ENCODE measurements at places on chromosomes 7 and 10.

DNA sequence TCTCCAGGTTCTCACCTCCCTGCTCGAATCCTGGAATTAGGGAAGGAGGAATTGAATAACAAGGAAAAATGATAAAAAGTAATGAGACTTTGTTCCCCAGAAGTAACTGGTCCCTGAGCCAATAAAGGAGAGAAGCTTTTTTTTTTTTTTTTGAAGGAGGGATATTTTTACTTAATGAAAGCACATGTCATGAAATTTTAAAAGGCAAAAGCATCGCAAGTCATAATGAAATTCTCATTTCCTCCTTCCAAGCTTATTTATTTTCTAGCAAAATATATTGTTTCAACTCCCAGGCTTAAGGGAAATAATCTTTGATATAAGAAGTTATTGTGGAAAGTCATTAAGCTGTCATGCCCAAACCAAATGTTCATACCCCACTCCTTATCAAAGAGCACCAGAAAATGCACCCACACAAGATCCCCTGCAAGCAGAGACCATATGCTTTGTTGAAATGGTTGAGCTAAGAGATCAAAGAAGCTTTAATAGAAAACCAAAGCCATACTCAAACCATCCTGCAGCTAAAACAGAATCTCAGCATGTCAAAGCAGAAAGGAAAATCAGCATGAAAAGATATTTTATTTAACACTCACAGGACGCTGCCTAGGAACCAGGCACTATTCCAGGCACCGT lies 16.7 kb upstream of the ABCC2 start:
- DNase-seq, result no peak

- DNase-seq, result no peak
Measured at GRCh38 chr7:67463316-67463715, 466.7 kb downstream of the TYW1 start.

DNA sequence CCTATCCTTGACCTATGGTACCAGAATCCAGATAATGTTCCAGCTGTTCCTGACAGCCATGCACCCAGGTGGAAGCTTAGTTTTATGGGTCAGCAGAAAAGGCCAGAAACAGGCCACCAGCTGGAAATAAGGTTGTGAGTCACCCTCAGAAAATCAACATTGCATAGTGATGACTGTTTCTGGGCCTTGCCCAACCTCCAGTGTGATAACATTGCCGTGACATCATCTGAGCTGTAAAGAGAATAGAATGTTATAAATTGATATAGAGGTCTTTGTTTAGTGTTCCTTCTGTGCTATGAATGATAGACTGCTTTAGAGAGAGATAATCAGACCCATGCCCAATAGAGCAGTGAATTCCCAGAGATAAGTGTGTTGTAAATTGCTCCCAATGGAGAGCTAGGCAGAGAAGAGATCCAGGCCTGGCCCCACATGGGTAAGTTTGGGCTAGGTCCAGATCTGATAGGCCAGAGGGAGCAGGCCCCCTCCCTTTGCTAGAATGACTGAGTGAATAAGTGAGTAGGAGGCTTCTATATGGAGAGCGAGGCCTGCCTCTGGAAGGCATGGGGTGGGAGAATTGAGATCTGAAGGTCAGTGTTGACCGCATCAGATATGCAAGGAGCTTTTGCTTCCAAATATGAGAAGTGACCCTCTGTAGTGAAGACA lies 14.2 kb upstream of the HPS1 start:
- no peak for DNase-seq

GRCh38 chr7:151825721-151826120 lies 51.2 kb downstream of the PRKAG2 start:
- DNase-seq, result no peak

GRCh38 chr10:85598646-85599045 lies 767.9 kb downstream of the GRID1 start:
- no peak for DNase-seq

All from stimulated activated CD8-positive, alpha-beta memory T cell treated with anti-CD3 and anti-CD28 coated beads, Interleukin-4, amount 100 ng/mL, for 1 hour (primary cell).